ENCODE measurements at places on chromosomes 16 and 17. TPM values are rescaled to one million over a fixed set of nuclear protein-coding genes. Genes with fewer than 3 reads are reported as not detected.

Gene KRTAP1-5
- total RNA-seq = 1.6 TPM

Gene TEDC2
- 2.8 TPM for total RNA-seq

Gene ITGAX
- not detected for total RNA-seq

Gene WWP2
- 34.9 TPM for total RNA-seq

Gene RNF43
- total RNA-seq = 0.20 TPM

Gene SPATA22
- 0.13 TPM for total RNA-seq

Gene DPH1
- 36.1 TPM for total RNA-seq

Gene DNAH3
- total RNA-seq = not detected

All from smooth muscle cell of the pulmonary artery (primary cell).